ENCODE measurements at places on chromosomes 13 and 19.

DNA sequence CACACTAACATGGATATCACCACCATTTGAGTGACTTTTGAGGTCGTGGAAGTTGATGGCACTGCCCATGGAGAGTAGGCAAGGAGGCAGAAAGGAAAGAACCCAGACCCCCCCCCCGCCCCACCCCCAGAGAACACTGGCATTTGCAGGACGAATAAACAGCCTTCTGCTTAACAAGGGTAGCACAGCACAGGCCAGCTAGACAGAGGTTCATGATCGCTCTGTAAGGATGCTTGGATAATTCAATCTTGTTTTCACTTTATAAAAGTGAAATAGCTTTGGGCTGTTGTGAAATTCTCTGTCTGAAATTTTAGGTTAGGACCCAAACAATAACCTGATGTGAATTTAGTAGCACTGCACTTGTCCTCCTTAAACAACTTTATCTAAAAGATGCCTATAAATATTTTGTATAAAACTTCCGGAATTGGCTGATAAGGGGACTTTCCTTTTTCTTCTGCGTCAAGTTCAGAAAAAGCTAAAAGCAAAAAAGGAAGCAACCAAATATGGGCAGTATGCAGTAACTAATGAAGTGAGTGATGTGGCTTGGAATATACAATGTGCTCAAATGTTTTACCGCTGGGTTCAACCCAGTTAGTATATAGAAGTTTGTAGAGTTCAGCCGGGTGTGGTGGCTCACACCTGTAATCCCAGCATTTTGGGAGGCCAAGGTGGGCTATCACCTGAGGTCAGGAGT is 163.7 kb downstream of the SHISA2 start:
- no peak for DNase-seq

DNA sequence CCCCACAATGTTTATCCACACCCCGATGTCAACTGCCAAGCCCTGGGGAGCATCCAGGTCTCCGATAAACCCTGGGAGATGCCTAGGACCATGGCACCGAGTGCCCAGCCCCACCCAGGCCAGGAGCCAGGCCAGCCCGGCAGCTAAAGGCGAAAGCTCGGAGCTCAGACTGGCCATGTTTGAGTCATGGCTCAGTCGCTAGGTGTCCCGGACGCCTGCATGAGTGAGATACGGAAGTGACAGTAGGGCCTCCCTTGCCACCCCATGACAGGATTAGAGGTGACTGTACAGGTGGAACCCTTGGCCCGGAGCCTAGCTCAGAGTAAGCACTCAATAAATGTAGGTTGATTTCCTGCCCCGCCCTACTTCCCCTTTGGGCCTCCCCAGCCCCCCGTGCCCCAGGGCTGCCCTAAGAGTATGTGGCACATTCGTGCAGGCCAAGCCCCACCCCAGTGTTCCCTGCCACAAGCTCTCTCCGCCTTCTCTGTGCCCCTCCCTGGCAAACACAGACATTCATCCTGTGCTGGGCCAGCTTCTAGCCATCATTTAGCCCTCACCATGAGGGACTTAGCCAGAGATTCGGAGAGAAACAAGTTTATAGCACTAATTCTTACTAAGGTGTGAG is 5.8 kb upstream of the TPM4 start:
- DNase-seq: no peak

- DNase-seq: no peak
Measured at GRCh38 chr13:60969656-60970055, 446.0 kb downstream of the PCDH20 start.

GRCh38 chr19:29545866-29546582 is 20.2 kb downstream of the VSTM2B start:
- DNase-seq: no peak

- DNase-seq: no peak
Measured at GRCh38 chr13:78827471-78827870, 168.5 kb upstream of the OBI1 start.

DNA sequence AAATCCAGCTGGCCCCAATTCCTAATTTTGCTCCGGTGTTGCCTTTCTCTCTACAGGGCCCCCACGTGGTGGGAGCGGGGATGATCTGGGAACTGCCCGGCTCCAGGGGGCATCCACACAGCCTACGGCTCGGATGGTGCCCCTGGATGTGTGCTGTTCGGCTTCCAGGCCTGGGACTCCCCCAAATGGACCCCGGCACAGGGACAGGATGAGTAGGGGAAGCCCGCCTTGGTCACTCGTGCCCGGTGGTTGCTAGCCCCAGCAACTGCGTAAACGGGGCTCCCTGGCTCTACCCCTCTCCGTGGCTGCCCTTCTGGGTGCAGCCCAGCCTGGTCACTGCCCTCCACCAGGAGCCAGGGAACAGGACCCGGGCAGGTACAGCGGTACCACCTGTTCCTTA is 111.5 kb downstream of the TEX26 start:
- no peak for DNase-seq

DNA sequence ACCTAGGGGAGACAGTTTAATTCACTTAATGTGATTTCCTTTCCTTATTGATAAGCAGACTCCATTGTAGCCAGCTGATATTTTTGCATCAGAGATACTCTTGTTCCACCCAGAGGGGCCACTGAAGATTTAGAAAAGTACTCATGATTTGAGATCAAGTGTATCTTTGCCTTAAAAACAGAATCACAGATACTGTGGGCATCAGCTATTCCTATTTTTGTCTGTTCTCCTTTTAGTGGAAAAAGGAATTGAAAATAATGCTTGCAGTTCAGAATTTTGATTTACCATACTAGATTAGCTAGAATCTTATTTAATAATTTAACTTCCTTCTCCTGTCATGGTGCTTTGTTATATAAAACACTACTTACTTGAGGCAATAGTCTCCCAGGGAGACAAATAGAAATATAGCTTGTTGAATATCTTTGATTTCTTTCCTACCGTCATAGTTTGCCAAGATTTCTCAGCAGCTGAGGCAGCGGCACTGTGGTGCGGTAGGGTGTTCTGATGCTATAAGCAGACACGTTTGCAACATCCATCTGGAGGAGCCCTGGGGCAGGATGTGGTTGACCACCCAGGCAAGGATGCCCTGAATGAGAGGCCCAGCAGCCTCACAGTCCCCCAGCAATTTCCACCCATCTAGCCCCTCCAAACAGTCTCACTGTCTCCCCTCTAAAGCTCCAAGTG is 47.0 kb upstream of the RAP2A start:
- DNase-seq: no peak

- no peak for DNase-seq
Measured at GRCh38 chr19:19546751-19547162, 8.7 kb downstream of the CILP2 start.

GRCh38 chr13:33509642-33510229 is 224.2 kb upstream of the STARD13 start:
- DNase-seq: no peak

DNA sequence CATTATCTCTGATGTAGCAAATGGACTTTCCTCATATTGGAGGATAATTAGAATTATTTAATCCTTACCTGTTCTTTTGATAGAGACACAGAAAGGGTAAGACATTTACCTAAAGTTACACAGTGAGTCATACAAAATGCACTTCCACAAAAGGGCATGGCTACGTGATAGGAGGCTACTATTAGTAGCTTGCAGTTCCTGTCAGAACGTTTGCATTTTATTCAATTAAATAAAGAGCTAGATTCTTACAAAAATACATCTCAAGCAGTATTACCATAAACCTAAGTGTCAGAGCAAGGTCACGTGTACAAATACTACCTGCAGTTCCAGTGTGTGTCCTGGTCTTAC is 120.6 kb downstream of the ESD start:
- DNase-seq: no peak

GRCh38 chr13:26457212-26457611 is 100.3 kb upstream of the WASF3 start:
- no peak for DNase-seq

Measured in D721Med (cell line).